ENCODE measurements at places on chromosomes 11 and 22.

DNA sequence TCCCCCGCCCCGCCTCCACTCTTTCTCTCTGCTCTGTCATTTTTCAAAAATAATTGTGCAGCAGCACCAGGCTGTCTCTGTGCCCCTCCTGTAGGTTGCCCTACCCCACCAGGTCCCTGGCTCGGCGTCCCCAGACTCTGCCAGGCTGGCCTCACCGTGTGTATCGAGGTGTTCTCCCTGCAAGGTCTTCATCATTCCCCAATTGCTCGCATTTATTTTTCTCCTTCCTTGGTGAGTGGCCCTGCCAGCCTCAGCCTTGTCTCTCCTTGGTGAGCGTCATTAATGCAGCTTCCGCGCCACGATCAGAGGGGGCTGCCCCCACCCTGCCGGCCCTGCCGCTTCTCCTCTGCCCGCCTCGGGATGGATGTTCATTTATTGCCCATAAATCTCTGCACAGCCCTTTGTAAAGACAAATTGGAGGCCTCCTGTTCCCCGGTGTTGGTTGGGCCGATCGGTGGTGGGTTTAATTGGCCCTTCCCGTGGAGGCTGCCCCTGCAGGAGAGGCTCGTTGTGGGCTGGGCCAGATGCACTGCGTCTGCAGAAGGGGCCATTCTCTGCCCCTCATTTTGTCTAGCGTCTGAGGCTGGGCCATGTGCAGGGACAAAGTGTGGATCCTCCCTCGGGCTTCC lies 33.2 kb downstream of the RTN4R start:
- no peak for DNase-seq

DNA sequence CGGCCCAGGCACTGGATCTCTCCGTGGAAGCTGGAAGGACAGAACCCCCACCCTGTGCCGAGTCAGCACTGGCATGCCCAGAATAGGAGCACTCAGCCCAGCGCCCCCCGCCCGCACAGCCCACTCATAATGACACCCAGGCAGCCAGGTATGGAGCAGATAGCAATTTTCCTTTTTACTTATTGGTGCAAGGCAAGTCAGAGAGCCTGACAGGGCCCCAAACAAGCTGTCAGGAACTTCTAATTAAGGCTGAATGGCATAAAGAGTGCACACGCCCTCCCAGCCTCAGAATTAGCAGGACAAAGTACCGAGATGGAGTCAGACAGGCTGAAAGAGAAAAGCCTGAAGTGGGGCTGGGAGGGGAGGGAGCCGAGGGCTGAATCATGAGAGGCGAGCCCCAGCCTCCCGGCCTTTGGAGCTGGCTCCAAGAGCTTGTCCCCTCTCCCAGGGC lies 76.9 kb downstream of the DSCAML1 start:
- DNase-seq = no peak

GRCh38 chr11:70341881-70342429 lies 56.4 kb upstream of the CTTN start:
- DNase-seq = no peak

- no peak for DNase-seq
These were observed 8.0 kb downstream of the FAM118B start for GRCh38 chr11:126219547-126219946.

DNA sequence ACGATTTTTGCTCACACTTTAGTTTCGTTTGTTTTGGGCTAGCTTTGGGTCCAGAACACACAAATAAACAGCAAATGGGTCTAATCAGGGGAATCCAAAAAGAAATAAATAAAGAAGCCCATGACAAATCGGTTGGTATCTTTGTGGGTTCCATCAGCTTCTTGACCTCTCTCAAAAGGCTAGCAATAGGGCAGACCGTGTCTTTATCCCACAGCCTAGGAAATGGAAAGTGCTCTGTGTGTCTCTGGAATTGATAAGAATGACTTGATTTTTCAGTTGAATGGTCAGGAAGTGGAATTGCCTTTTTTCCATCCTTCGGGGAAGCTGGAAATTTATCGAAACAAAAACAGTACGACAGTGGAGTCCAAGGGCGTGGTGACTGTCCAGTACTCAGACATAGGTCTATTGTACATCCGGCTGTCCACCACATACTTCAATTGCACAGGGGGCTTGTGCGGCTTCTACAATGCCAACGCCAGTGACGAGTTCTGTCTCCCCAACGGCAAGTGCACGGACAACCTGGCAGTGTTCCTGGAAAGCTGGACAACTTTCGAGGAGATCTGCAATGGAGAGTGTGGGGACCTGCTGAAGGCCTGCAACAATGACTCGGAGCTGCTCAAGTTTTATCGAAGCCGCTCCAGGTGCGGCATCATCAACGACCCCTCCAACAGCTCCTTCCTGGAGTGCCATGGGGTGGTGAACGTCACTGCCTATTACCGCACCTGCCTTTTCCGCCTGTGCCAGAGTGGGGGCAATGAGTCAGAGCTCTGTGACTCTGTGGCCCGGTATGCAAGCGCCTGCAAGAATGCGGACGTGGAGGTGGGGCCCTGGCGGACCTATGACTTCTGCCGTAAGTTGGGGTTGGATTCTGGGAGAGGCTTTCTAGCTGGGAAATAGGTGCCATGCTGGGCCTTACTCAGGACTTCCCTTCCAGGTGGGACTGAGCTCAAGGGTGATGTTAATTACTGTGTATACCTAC lies 28.6 kb downstream of the TECTA start:
- DNase-seq = no peak

DNA sequence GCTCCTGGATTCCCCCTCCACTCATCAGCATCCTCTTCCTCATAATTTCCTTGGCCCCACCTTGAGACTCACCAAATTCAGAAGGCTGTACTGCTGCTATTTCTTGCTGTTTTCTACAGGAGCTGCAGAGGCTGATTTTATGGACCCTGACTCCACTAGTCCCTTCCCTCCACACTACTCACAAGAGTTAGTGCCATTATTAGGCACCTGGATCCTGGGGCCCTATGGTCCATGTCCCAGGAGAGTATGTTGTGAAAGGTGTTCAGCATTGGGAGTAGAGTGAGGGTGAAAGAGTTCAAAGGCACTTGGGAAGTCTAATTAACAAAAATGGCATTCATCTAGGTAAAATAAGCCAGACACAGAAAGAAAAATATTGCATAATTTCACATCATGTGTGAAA lies at the start of gene OR56A4:
Gene OR56A4, minus strand, starts transcription at position 101 of the 400 bp plus-strand sequence. CDS start 3,954 bp downstream, outside the sequence.
- no peak for DNase-seq

DNA sequence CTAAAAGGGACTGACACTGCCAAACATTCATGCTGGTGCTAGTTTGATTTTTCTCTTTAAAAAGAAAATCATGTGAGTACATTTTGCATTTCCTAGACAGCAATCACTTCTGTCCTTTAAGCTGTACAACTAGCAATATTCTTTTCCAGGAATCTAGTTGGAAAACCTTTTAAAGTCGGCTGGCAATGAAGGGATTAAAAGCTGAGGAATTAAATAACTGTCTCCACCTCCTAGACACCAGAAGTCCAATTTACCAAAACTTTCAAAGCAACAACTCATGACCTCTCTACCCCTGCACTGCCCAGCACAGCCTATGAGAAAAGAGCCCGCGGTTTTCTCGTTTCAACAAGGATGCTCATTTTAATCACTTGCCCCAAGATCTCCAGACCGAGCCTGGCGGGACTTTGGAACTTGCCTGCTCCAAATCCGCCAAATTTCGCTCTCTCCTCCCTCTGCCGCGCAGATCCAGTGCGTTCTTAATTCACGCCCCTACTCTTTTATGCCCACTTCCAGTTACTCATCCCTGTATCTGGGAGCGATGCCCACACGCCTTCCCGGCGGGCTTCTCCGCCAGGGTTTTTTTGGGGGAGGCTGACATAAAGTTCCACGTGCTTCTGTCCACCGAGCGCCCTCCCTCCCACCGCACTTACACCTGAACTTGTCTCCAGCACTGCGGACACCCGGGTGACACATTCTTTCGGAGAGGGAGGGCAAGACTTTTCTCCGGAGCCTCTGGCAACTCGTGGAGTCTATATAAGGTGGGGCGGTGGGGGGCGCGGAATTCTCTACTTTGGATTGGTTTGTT lies 2.5 kb downstream of the MPPED2 start:
- no peak for DNase-seq

DNA sequence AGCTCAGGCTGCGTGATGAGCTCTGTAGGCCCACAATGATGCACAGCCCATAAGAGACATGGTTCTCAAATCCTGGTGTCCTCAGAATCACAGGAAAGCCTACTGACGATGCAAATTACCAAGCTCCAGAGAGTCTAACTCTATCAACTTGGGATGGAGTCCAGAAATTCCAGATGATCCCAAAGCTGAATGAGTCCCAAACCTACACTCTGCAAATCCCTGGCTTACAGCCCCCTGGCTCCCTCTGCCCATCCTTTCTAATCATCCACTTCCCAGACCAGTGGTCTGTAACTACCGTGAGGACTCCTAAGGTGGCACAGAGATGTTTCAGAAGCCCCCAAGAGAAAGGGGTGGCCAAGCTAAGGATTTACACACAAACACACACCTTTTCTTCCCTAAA lies 13.5 kb downstream of the ARFGAP2 start:
- DNase-seq = no peak

DNA sequence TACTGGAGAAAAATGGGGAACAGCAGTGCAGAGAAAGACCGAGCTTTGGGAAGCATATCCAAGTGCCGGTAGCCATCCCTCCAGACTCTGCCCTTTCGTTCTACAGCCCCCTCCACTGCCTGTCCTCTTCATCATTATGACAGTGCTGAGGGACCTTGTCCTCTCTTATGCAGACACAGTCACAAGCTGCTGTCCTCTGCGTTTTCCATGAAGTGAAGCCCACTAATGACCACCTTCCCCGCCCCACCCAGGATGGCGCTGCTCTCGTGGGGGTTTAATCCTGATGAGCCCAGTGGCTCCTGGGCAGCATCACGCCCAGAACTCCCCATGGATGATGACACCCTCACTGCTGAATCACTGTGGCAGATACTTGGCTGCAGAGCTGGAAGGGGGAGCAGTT lies 157.7 kb downstream of the PKNOX2 start:
- no peak for DNase-seq

Data from T-helper 17 cell (primary cell).